ENCODE measurements at places on chromosomes 7 and 10. TPM values are rescaled to one million over a fixed set of nuclear protein-coding genes. Genes with fewer than 3 reads are reported as not detected.

Gene VKORC1L1
- total RNA-seq: 13.9 TPM

Gene HOXA1
- 0.32 TPM for total RNA-seq

Gene UNC5B
- total RNA-seq: 37.0 TPM

Gene SLC26A4
- under 0.01 TPM for total RNA-seq

Gene HMX2
- total RNA-seq: not detected

Gene TUBAL3
- total RNA-seq: not detected

Gene ACSM6
- total RNA-seq: not detected

Gene ORC5
- 20.6 TPM for total RNA-seq

Gene FAM25C
- not detected for total RNA-seq

Gene CTAGE4
- 0.43 TPM for total RNA-seq

Gene ZNRF2
- 6.5 TPM for total RNA-seq

- no peak for DNase-seq
Observed at GRCh38 chr10:23364378-23364777, 19.8 kb upstream of the C10orf67 start.

- peak; percentile 18 for DNase-seq
Observed at GRCh38 chr7:99036546-99037111, 107.3 kb downstream of the SMURF1 start.

GRCh38 chr7:105831302-105831620 is 45.1 kb downstream of the ATXN7L1 start:
- peak; percentile 26 for DNase-seq

GRCh38 chr10:3624367-3624766 is 160.6 kb downstream of the KLF6 start:
- DNase-seq: peak; percentile 88

DNA sequence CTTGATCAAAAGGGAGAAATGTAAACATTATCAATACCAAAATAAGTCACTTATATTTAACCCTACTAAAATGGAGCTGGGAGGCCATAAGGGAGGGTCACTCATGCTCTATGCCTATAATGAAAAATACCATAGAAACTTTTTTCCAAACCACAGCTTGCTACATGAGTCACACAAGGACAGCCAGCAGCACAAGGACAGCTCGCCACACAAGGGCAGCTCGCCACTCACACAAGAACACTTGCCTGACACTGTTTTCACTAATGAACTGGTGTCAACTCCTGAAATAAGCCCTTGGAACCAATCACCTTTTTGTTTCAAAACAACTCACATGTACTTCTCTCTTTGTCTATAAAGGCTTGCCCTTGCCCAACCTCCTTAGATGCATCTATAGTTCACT is 43.3 kb downstream of the FRMPD2 start:
- no peak for DNase-seq

DNA sequence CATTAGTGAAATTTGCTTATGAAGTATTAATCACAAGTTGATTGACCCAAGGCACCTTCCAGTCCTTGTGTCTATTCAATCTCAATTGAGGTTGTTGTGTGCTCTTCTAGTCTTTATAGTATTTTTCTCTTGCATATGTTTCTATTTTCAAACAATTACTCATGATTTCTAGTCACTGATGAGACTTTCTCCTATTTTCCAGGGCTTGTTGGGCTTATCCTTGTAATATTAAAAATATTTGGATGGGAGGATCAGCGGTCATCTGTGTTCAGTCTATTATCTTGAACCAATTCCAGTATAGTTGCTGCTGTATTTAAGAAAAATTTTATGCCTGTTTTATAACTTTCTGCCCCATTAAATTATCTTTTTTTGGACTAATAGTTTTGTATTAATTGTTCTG is 154.4 kb downstream of the PTEN start:
- no peak for DNase-seq

- DNase-seq: no peak
Observed at GRCh38 chr10:103692436-103692951, 162.9 kb downstream of the SH3PXD2A start.

GRCh38 chr7:47843291-47843690 is 105.0 kb downstream of the PKD1L1 start:
- no peak for DNase-seq

GRCh38 chr7:42560866-42561265 is 323.9 kb upstream of the GLI3 start:
- no peak for DNase-seq

DNA sequence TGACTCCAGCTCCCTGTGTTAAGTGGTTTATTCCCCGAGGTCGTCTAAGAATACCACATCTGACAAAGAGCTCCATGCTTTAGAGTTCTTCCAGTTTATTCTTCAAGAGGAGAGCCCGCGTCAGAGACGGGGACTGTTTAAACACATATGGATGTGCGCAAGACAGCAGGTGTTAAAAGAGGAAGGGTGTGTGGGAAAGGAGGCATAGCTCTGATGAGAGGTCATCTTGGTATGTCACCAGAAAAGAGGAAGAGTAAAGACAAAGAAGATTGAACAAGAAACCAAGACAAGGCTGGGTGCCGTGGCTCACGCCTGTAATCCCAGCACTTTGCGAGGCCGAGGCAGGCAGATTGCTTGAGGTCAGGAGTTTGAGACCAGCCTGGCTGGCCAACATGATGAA is 258.7 kb downstream of the CCDC3 start:
- DNase-seq: no peak

- DNase-seq: no peak
Observed at GRCh38 chr7:130134726-130135125, 64.4 kb downstream of the KLHDC10 start.

GRCh38 chr10:109977382-109977806 is 30.4 kb upstream of the ADD3 start:
- DNase-seq: no peak

- DNase-seq: peak; percentile 26
Observed at GRCh38 chr7:11193131-11193867, 219.6 kb downstream of the PHF14 start.

- DNase-seq: no peak
Observed at GRCh38 chr10:44439239-44439957, 54.5 kb upstream of the CXCL12 start.

DNA sequence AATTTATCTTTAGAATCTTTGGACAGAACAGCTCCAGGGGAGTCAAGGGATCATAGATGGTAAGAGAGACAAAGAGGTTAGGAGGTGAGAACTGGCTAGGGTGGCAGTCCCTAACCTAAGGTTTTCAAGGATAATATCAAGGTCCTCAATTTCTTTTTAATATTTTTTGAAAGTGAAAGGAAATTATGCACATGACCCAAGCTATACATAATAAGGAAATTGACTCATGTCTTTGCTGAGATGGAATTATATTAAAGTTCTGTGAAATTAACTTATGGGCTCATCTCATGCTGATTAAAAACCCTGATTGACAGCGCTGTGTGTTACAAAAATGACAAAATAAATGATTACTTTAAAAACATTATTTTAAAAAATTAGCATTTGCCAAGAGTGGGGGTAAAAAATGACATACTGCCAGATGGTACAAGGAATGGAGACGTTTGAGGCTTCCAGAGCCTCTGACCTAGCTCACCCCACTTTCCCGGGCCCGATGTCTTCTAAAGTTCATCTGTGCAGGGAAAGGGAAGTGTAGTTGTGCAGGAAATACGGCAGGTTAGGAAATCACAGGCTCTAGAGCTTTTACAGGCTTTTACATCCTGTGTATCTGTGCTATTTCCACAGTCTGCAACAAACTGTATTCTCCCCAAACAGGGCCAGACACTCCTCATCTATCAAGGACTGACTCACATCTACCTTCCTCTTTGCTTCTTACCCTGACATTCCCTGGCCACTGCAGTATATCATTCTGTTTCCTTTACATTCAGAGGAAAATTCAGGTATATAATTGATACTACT is 185.6 kb upstream of the PRSS58 start:
- no peak for DNase-seq

DNA sequence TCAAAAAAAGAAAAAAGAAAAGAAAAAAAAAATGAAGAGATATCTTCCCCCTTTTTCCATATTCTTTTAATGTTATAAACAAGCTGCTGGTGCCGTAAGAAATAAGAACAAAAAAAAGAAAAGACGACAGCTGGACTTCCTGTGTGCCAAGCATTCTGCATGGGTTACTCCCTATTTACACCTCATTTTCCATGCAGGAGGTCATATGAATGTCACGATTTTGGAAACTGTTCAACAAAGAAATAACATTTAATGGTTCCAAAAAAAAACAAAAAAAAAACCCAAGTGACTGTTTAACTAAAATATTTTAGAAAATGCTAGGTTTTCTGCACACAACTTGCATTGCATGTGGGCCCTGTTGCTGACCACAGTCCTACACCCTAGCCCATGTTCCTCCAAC is 159.3 kb downstream of the TNS3 start:
- DNase-seq: no peak

DNA sequence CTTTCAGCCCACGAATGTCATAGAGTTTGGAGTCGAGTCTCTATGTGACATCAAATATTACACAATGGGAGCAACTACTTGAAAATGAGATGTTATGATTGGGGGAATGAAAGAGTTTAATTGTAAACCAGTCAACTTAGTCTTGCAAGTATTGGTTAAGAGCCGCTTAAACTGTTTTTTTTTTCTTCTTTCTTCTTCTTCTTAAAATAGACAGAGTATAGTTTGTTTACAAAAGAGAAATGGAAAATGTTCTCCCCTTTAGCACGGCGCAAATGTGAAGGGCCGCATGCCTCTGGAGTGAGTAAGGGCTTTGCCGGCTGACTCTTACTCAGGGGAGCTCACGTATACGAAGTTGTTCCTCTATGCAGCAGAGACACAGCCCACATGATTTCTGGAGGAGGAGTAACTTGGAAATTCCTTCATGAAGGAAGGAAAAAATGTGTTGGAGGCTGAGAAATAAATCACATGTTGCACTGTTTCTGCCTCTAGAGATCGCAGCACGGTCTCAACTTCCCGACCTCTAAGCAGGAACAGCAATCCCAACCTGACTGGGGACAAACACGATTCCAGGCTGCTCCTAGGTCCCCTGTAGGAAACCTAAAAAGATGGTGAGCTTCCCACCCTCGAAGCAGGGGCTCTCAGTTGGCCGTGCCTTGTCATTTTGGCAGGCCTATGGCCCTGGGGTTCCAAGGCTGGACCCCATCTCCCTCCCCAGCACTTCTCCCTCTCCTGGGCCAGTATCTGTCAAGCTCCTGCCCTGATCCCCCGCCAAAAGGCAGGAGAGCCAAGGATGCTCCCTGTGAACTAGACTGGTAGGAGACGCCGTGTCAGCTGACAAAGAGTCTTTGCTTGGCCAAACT is 44.8 kb downstream of the MYOF start:
- peak; percentile 100 for DNase-seq

- no peak for DNase-seq
Observed at GRCh38 chr10:126770809-126771208, 100.3 kb upstream of the C10orf90 start.

DNA sequence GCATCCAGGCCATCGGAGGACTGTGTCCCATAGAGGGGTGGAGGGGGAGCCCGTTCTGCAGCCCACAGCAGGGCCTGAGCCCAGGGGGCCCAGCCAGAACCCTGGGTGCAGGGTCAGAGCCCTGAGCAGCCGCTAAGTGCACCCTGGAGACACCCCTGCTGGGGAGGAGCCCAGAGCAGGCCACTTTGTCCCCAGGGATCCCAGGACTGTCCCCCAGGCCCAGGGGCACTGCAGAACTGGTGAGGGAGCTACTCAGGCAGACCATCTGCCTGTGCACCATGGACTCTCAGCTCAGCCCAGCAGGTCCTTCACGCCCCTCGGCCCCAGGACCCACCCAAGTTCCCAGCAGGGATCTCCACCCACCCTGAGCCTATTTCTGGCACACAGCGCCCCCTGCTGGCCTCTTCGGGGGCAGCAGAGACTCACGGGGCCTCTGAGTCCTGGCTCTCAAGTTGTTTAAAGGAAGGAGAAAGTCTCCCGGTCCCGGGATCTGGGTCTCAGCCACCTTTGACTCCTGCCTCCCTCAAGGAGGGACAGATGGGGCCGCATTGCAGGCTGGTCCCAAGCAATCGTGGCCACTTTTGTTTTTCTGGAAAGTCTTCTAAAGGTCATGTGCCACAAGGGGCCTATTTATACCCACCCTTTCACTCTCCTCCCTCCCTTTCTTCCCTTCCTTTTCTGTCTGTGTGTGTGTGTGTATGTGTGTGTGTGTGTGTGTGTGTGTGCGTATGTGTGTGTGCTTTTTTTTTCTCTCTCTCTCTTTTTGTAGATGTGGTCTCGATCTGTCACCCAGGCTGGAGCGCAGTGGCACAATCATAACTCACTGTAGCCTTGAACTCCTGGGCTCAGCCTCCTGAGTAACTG is 90.3 kb downstream of the MYL10 start:
- peak; percentile 41 for DNase-seq

- DNase-seq: peak; percentile 33
Observed at GRCh38 chr10:102542800-102543418, 39.1 kb downstream of the SUFU start.

DNA sequence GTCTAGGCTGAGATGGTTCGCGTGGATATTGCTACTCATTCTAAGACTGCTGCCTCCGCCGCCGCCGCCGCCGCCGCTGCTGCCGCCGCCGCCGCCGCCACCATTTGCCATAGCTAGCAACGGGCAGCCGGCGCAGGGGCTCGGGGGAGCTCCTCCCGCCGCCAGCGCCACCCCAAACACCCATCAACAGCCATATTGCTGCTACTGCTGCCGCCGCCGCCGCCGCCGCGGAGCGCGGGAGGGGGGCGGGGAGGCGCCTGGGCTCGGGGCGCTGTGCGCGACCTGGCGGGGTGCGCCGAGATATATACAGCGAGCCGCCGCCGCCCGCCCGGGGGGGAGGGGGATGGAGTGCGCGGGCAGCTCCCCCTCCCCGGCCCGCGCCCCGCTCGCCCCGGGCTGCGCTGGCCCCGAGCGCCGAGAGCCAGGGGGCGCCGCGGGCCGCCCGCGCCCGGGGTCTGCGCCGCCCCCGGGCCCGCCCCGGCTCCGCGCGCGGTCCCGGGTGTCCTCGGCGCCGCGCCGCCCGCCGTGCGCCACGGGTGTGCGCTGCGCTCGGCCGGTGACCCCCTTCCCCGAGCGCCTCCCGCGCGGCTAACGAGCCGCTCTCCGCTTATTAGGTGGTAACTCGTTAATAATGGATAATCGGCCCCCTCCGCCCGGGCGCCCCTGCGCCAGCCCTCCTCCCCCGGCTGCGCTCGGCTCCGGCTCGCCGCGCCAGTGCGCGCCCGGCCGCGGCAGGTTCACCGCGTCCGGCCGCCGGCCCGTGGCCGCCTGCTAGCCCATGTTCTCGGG is at the start of gene KCNMA1:
KCNMA1 (minus strand) TSS at position 277 of the 789 bp plus-strand sequence.
- DNase-seq: peak; percentile 44

GRCh38 chr7:123154231-123154860 is 45.4 kb downstream of the SLC13A1 start:
- DNase-seq: peak; percentile 81

GRCh38 chr7:21763818-21764217 is 181.9 kb downstream of the CDCA7L start:
- DNase-seq: no peak

DNA sequence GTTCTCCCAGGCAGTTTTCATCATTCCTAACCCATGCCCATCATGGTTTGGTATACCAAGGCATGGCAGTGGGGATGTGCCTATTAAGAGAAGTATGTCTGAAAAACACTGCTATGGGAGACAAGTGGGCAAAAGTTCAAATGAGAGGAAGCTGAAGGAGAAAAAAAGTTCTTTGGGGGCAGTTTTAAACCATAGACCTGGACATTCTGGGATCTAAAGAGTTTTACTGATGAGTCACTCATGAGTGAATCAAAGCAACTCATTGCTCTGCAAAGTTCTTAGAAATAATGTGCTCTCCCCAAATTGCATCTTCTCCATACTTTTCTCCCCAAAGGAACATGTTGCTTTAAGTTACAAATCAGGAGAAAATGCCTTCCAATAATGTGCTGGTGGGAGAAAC is 256.9 kb upstream of the MTPN start:
- DNase-seq: no peak

- peak; percentile 54 for DNase-seq
Observed at GRCh38 chr7:121138262-121138933, 149.9 kb downstream of the CPED1 start.

GRCh38 chr7:68678196-68678595 is 920.1 kb upstream of the AUTS2 start:
- DNase-seq: no peak

Data from fibroblast of villous mesenchyme (primary cell).